CD4-positive, alpha-beta memory T cell (primary cell): ENCODE measurements at places on chromosomes 5 and 9.

- DNase-seq: no peak
These were observed 16.7 kb upstream of the MSX2 start for GRCh38 chr5:174707671-174708070.

DNA sequence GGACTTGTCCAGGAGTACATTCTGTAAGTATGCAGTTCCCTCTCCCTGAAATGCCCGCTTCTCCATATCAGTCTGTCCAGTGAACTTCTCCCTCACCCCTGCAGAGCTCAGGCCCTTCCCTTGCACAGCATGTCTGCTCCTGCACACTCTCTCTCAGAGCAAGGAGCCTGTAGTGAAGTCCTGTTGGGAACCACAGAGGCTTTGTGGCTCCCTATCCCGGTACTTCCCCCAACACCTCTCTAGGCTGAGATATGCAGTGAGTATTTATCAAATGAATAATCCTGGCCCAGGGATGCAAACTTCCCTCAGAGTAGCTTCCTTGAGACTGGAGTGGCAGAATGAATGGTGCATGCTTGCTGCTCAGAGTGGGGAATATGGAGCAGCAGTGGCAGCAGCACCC, 48.8 kb downstream of the POC5 start:
- no peak for DNase-seq

DNA sequence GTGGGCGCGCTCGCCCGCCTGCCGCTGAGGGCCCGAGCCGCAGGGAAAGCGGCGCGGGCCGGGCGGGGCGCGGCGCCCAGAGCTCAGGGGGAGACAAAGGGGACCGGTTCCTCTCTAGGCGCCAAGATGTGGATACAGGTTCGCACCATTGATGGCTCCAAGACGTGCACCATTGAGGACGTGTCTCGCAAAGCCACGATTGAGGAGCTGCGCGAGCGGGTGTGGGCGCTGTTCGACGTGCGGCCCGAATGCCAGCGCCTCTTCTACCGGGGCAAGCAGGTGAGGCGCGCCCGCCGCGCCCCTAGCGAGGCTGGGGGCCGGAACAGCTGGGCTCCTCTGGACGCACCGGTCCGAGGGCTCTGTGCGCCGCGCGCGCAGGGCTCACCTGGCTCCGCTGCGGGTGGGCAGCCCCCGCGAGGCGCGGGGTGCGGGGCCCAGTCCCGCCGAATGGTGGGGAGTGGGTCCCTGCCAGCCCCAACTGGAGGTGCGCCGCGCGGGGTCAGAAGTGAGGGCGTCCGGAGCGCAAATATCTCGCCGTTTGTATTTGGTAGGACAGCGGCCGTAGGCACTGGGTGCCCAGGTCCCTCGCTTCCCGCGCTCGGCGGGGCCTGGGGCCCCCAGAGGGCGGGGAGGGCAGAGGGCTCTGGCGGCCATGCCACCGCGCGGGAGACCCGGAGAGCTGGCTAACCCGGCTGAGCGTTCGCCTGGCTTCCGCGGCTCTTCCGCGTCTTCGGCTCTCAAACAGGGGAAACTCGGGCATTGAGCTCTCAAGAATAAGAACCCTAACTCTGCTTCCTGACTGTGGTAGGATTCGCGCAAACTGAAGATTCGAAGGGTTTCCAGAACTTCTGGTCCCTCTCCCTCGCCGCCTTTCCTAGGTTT, 607 bp downstream of the UHRF2 start:
- peak; percentile 37 for DNase-seq

- no peak for DNase-seq
These were observed 31.7 kb downstream of the CRB2 start for GRCh38 chr9:123387686-123388085.

DNA sequence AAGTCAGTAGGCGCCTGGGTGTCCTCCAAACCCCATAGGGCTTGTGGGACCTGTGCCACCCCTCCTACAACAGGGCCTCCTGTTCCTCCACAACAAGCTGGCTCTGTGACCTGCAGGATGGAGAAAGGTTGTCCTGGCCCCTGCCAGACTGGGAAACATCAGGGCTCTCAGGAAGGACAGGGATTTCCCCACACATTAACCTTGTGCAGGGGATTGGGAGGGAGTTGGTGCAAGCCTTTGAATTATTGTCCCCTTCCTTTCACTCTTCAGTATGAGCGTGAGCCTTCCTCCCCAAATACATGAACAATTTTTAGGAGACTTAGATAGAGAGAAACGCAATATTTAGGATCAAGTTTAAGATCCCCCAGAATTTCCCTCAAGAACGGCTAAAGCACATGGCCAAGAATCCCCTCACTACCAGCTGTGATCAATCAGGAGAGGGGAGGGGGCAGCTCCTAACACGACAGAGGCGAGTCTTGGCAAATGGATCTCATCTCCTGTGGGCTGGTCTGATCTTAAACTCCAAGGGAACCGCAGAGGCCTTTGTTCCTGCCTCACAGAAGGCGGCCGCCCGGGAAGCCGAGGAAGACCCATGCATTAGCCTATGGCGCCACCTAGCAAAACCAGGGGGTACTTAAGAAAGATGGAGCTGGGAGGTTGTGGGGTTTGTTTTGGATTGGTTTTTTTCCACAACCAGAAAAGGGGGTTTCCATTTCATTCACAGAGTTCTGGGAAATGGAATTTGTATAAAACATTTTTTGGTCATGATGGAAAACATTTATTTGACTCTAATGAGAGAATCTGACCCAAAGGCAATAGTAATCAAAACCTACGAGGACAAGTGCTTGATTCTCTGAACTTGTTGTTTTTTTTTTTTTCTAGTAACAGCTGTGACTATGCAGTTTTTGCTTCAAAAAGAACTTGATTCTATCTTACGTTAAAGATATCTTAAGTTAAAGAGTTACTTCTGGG, 36.1 kb upstream of the OSMR start:
- peak; percentile 28 for DNase-seq

GRCh38 chr5:123440456-123441181, 17.4 kb upstream of the CEP120 start:
- DNase-seq: no peak
